ENCODE measurements at places on chromosomes 2 and 18.

GRCh38 chr2:72933646-72934151, 16.4 kb downstream of the EMX1 start:
- DNase-seq = no peak

GRCh38 chr18:2714140-2714539, 58.6 kb downstream of the SMCHD1 start:
- DNase-seq = no peak

GRCh38 chr2:9291866-9292265, 85.3 kb downstream of the ASAP2 start:
- DNase-seq = no peak

DNA sequence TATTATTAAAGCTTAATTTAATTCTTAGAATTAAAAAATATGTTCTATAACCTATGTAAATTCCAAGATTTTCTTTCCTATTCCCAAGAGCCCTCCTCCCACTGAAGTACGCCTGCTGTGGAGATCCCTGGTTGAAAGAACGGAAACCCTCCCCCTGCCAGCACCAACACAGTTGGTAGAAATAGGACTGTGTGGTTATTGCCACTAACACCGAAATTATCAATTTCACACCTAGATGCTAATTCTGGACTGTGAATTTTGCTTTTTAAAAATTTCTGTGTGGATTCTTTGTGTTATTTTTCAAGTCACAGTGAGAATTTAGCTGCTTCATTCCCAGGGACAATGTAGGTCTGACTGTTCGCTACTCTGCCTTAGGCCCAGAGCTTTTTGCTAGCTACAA, 305.8 kb upstream of the HNMT start:
- no peak for DNase-seq

- DNase-seq = no peak
These were observed 522.6 kb downstream of the TDRD15 start for GRCh38 chr2:21646345-21646744.

- no peak for DNase-seq
These were observed 5.6 kb downstream of the ATP5MC3 start for GRCh38 chr2:175175896-175176295.

DNA sequence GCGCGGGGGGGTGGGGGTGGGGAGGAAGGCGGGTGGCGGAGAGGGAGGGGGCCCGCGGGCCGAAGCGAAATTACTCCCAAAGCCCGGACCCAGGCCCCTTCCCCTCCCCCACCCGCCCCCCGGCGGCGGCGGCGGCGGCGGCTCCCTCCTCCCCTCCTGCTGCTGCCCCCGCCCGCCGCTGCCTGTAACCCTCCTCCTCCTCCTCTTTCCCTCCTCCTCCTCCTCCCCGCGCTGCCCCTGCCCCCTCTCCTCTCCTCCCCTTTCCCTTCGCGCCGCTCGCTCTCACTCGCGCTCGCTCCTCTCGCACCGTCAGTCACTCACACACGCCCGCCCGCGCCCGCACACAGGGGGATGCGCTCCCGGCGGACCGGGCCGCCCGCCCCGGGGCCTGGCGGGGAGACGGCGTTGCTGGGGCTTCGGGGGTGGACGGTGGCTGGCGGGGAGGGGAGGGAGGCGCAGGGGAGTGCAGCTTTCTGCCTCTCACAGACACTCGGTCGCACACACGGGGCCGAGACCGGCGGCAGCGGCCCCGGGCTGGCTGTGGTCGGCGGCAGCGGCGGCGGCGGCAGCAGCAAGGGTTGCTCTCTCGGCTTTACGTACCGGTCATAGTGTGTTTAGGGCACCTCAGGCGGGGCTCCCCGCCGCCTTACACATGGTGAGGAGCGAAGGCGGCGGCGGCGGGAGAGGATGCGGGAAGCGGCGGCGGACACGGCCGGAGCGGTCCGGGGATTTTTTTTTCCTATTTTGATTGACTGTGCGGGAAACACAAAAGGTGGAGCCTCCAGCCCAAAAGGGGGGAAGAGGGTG, 405 bp downstream of the SP3 start:
- DNase-seq = peak; percentile 83

- DNase-seq = no peak
These were observed 26.4 kb downstream of the ELP2 start for GRCh38 chr18:36155851-36156757.

GRCh38 chr2:2165135-2165534, 165.9 kb downstream of the MYT1L start:
- DNase-seq = no peak

GRCh38 chr2:43478412-43479086, 117.3 kb downstream of the THADA start:
- DNase-seq = no peak

DNA sequence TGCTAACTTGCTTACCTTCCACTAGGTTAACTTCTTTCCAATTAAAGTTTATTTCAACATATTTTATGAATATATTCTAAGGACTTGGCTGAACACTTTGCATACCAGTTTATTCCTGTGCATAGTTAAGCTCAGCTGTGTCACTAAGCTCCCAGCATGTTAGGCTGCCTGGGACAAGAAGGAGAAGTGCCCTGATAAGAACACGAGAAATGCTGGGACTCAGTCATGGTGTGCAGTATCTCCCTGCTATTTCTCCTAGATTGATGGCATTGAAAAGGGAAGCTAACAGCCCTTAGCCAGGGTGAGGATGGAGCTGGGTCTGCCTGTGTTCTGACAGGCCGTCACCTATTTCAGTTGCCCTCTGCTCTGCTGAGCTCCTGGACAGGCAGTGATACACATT, 164.3 kb downstream of the TRABD2A start:
- no peak for DNase-seq

DNA sequence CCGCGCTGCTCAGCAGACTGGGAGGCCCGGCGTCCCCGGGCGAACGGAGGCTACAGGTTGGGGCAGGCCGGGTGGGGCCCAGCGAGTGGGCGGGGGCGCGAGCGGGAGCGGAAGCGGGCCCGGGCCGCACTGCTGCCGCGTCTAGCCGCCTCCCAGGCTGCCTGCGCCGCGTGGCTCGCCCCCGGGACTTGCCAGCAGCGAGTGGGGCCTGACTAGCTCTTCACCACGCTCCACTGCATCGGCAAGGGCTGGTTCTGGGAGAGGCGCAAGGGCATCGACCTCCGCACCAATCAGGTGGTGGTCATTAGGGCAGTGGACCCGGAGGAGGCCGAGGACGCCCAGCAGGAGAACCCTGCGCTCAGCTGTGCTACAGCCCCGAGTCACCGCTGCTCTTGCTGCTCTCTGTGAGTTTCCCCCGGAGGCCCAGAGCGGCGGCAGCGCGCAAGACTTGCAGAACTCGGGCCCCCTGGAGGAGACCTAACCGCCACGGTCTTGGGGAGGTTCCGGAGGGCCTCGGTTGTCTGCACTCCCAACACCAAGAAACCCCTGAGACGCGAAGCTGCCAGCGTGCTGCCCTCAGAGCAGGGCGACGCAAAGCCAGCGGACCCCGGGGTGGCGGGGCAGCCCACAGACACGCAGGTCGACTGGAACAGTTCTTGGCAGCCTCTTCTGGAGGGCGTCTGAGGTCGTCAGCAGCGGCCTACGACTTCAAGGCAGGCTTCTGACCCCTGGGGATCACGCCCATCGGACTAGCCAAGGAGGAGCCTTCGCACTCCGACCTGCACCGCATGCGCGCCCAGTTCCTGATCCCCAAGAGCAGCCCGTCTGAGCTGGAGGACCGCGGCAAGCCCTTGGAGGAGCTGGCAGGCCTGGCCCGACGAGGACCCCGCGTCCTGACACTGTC, 27.2 kb upstream of the PTPN2 start:
- no peak for DNase-seq

GRCh38 chr2:54332386-54332785, 76.4 kb upstream of the TSPYL6 start:
- no peak for DNase-seq

DNA sequence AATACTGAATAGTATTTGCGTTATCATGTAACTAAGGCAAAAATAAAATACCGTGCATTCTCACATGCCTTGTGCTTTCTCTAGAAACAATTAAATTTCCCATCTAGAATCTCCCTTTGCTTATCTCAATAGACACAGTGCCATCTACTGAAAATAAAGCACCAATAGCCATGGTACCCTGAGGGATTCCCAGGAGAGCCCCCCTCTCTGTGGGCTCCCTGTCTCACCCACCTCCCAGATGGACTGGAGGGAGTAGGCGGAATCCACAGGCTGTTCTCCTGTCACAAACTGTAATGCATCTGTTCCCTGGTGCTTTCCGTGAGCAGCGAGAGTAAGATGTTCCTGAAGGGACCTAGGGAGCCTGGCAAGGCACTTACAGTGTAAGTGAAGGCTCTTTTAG, 112.4 kb upstream of the UPP2 start:
- DNase-seq = no peak

GRCh38 chr18:36543991-36544725, 246.6 kb downstream of the FHOD3 start:
- no peak for DNase-seq

DNA sequence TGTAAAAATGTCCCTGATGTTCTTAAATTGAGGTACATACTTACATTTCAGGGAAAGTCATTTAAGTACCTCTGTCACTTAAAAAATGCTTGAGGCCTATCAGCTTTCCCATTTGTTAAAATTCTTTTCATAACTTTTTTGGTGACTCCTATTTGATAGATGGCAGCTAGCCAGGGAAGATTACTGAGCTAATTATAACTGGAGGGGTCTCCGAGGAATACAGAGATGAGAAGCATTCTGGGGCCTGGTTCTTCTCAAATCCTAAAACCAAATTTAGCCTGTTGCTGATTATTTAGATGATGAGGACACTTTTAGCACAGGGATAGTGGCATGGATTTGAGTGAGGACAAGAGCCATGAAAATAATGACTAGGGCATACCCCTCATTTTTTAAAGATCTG, 4.8 kb downstream of the UGP2 start:
- DNase-seq = no peak

GRCh38 chr2:234290671-234291070, 206.2 kb downstream of the ARL4C start:
- no peak for DNase-seq

- no peak for DNase-seq
These were observed 88.1 kb downstream of the THNSL2 start for GRCh38 chr2:88258208-88258607.

- no peak for DNase-seq
These were observed 168.9 kb downstream of the LCLAT1 start for GRCh38 chr2:30615926-30616325.

GRCh38 chr2:28274911-28275685, 117.6 kb upstream of the FOSL2 start:
- DNase-seq = no peak

GRCh38 chr2:129712676-129712985, 266.8 kb upstream of the RAB6C start:
- no peak for DNase-seq

GRCh38 chr2:36819095-36819711, 122.7 kb downstream of the VIT start:
- no peak for DNase-seq

- no peak for DNase-seq
These were observed 5.4 kb upstream of the ANTXR1 start for GRCh38 chr2:69007603-69008002.

- no peak for DNase-seq
These were observed 47.6 kb downstream of the CPO start for GRCh38 chr2:206986943-206987342.

DNA sequence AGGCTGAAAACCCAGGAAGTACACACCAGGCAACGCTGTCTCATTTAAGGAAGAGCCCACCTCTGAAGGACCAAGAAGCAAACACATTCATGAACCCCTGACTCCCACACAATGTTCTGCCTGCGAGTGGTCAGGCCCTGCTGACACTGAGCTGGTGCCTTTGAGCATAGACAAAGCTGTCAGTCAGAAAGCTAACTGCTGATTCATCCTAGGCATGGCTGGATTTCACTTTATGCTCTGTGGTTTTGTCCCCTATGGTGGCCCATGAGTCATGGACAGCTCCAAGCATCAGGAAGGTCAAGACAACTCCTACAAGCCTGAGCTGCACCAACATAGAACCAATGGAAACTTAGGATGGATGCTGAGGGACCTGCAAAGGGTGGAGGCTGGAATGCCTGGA, 78.9 kb downstream of the UXS1 start:
- no peak for DNase-seq

GRCh38 chr2:44342854-44343253, 18.4 kb downstream of the PREPL start:
- no peak for DNase-seq

DNA sequence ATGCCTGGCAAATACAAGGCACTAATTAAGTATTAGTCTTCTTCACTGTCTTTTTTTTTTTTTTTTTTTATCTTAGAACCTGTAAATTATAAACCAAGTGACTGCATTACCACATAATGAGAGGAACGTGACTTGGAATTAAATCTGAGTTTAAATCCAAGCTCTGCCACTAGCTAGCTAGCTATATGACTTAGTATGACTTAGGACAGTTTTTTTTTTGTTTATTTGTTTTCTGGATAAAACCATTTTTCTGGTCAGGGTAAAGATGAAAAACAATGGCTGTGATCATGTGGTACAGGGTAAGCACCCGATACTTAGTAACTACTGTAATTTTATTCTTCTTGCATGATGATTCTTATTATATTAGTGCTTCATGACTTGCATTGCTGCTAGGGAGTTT, 191.8 kb upstream of the LRRTM1 start:
- no peak for DNase-seq

DNA sequence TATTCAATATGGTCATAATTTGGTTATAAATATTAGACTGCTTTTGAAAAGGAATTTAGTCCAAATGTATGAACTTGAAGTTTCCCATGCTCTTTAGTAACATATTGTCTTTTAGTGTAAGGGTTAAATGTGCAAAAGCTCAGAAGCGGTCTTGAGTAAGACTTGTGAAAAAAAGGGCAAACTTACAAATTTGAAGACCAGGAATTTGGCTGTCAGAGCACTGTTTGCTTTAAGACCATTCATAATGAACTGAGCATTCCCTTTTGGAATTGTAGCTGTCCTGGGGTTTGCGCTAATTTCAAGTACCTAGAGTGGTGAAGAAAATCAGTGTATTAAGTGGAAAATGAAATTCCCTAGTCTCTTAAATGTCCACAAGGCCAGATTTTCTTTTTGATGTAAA, 6.9 kb upstream of the ZEB2 start:
- no peak for DNase-seq

- DNase-seq = no peak
These were observed 392.5 kb downstream of the THSD7B start for GRCh38 chr2:137157851-137158250.

DNA sequence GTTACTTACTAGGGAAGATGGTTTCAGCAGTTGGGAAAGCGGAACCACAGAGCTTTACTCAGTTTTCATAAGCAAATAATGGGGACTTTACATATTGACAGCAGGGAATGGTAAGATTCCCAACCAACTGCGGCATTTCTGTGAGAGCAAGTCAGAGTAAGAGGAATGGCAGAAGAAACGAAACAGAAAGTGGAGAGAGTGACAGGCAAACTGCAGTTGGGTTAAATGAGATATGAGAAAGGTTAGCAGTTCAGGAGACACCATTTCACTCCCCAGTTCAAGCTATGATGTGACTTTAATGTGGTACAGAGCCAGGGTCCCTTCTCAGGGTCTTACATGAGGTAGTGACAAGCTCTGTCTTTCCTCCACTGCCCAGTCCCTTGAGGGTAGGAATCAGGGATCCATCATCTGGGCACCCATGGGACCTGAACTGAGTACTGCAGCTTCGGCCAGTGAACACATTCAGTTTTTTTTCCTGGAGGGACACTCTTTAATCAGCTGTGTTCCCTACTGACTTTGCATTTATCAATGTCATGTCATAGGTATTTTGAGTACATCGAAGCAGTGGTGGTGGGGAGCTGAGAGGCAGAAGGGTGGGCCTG, 33.0 kb upstream of the GREB1 start:
- DNase-seq = no peak

GRCh38 chr18:3879114-3879835, 429.3 kb downstream of the TGIF1 start:
- DNase-seq = no peak

Measured in C1 segment of cervical spinal cord (tissue), 14 donors.